Left renal cortex interstitium (tissue), 4 donors: ENCODE measurements at places on chromosomes 16 and 17.

GRCh38 chr16:51655249-51655648, 504.2 kb upstream of the SALL1 start:
- DNase-seq: no peak

GRCh38 chr17:17321356-17322025, 18.3 kb downstream of the NT5M start:
- no peak for DNase-seq

- no peak for DNase-seq
Observed at GRCh38 chr17:32569171-32570080, 82.6 kb downstream of the CDK5R1 start.

DNA sequence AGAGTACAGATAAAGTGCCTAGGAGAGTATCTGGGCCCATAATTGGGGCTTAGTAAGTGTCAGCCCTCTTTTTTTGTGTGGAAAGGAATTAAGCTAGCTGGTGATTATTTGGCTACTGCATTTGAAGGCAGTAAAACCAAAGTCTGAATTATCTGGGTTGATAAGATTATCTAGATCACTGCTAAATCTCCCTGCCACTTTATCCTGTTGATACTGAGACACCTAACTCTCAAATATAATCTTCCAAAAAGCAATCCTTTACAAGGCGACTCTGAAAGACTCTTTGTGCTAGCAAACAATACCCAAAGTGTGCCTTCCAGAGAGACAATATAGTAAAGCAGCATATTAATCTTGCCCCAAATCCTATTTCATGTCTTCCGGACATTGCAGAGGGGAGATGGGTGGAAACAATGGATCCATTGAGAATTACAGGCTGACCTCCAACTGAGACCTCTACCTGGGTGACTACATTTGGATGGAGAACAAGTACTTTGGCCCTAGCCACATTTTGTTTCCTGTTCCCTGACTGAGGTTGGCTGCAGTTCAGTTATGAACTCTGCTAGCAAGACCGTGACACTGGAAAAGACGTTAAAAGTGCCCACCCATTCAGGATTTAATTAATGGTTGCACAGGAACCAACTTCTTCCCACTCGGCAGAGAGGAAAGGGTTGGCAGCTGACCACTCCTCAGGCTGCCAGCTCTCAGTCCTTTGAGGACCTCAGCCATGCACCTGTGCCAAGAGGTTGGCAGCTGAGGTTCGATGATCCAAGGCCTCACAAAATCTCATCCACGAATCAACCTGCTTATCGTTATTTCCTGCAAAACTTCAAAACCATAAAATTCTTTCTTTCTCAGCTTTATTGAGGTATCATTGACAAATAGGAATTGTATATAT, 72.6 kb downstream of the SYCE1L start:
- no peak for DNase-seq

DNA sequence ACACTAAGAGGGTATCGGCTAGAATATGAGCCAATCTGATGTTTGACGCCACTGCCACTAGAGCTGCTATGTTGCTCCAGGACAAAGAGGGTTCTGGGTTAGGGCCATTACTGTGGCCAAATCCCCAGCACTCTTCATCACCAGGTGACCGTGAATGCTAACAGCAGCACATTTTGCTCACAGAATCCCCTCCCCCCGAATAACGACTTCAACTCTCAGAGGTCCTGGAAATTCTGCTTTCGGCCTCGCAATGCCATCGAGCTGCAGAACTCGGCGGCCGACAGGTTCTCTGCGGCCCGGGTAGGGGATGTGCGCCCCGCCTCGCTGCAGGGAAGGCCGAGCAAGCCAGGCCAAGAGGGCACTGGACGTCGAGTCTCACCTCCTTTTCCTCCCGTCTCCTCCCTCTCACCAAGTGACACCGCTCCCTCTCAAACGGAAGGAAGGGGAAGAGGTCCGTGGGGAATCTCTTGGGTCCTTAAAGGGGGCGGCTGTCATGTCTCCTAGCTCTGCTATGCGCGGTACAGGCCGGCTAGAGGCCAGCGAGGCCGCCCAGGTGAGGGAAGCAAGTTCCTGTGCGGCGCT, 31.9 kb downstream of the CDK5R1 start:
- no peak for DNase-seq

DNA sequence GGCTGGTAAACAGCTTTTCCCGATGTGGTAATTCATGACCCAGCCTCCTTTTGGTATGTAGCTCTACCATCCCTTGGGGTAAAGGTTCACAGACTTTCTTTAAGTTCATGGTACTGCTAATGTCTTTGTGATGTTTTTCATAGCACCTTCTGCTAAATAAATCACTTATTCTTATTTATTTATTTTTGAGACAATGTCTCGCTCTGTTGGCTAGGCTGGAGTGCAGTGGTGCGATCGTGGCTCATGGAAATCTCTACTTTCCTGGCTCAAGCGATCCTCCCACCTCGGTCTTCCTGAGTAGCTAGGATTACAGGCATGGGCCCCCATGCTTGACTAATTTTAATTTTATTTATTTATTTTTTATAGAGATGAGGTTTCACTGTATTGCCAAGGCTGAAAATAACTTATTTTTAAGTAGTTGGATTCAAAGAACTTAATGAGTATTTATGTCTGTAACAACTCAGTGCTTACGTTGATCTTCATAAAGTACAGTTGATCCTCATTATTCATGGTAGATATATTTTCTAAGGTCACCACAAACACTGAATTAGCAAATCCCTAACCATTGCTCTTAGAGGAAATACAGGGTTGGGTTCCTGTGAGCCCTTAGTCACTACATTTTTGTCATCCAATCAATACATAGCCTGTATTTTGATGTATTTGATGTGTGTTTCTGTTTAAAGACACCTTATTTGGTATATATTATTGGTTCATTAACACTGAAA, 97.1 kb downstream of the SHISA9 start:
- peak; percentile 44 for DNase-seq

DNA sequence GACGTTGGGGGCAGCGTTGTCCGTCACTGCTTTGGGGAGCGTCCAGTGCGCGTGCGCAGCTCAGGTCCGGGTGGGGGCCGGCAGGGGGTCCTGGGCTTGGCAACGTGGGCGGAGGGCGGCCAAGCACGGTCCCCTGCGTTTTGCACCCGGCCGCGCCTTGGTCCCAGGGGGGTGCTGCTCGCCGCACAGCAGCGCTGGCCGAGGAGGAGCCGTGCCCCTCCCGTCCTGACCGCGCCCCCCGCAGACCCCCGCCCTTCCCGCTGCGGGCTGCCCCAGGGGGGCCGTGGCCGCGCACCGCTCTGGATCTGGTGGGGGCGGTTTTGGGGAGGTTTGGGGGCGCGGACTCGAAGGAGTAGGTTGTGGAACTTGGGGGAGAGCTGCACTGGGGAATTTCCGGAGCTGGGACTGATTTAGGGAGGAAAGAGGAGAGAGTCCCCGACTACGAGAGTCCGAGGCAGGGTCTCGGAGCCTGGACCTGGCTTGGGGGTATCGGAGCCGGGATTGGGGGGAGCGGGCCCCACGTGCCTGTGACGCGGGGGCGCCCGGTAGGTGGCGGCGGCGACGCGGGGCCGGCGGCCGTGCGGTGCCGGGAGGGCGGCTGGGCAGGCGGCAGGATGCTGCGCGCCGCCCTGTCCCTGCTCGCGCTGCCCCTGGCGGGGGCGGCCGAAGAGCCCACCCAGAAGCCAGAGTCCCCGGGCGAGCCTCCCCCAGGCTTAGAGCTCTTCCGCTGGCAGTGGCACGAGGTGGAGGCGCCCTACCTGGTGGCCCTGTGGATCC, at the start of gene SLC9A5:
SLC9A5 (plus strand) TSS at position 579 of the 777 bp plus-strand sequence; CDS start at position 615, 36 bp downstream.
- DNase-seq: no peak

GRCh38 chr16:89147085-89147817, 24.3 kb upstream of the CDH15 start:
- no peak for DNase-seq

- no peak for DNase-seq
Observed at GRCh38 chr16:70250748-70251628, 752 bp downstream of the EXOSC6 start.

DNA sequence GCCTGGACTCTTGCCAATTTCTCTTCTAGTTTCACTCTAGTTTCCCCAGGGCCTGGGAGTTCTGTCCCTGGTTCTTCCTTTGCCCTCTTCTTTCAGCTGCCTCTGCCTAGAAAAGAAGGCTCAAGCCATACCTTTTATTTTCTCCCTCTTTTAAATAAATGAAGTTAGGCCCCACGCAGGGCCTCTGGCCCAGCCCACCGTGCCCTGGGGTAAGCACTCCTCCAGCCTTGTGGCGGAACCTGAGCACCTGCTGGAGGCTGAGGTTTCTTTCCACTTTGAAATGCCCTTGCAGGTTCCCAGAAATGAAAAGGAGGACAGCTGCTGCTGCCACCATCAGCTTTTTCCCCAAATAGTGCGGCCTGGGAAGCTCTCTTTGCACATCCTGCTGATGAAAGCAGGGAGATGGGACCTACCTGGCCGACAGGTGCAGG, 139.4 kb downstream of the CCDC182 start:
- no peak for DNase-seq

GRCh38 chr16:78154729-78155461, 55.4 kb downstream of the WWOX start:
- DNase-seq: no peak

DNA sequence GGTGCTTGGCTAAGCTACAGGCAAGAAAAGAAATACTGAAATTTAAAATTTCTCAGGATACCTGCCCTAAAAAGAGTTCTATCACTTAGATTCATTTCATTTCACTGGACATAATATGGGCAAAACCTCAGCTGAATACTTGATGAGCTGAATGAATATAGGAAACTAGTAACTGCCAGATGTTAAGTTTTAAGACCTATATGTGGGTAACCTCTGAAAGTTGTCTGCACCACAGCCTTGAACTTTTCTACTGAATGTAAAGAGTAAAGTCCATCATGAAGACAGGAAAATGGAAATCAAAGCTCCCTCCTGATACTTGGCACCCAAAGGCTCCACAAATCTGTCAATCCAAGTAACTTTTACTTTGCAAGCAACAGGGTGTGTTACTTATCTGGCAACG, 50.8 kb downstream of the HIC1 start:
- no peak for DNase-seq

DNA sequence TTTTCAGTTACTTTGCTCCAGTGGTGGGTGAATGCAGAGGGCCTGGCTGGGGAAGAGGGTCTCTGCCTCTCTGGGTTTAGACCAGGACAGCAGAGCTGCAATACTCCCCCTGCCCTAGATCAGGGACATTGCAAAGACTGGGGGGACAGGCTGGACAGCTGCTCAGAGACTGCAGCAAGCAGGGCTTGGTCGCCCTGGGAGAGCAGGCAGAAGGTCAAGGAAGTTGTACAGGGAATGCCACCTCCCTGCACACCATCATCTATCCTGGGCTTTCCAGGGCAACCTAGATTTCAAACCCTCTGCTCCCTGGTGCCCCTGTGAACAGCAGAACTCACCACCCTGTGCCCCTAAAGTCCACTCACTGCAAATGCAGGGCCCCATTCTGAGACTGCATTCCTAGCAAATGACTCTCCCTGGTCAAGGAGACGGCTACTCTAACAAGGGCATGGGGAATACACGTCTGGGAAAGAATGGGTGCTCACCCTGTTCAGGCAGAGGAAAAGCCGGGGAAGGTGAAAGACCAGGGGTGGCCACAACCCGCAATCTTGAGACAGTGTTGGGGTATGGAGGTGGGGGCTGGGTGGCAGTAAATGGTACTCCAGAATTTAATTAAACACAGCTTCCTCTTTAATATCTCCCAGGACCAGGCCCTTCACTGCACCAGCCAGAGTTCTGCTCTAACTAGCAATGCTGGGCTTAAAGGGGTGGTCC, 1.0 kb downstream of the KIFC3 start:
- DNase-seq: no peak

DNA sequence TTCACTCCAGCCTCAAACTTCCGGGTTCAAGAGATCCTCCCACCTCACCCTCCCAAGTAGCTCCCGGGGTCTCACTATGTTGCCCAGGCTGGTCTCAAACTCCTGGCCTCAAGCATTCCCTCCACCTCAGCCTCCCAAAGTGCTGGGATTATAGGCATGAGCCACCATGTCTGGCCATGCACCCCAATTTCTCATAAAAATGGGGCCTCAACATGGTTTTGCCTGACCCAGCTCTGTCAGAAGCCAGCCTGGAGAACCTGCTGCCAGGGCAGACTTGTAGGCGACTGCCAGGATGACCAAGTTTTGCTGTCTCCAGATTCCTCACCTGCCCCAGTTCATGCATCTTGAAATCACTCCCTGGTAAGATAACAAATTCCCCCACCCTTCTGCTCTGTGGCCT, 82.9 kb downstream of the AIPL1 start:
- DNase-seq: no peak

DNA sequence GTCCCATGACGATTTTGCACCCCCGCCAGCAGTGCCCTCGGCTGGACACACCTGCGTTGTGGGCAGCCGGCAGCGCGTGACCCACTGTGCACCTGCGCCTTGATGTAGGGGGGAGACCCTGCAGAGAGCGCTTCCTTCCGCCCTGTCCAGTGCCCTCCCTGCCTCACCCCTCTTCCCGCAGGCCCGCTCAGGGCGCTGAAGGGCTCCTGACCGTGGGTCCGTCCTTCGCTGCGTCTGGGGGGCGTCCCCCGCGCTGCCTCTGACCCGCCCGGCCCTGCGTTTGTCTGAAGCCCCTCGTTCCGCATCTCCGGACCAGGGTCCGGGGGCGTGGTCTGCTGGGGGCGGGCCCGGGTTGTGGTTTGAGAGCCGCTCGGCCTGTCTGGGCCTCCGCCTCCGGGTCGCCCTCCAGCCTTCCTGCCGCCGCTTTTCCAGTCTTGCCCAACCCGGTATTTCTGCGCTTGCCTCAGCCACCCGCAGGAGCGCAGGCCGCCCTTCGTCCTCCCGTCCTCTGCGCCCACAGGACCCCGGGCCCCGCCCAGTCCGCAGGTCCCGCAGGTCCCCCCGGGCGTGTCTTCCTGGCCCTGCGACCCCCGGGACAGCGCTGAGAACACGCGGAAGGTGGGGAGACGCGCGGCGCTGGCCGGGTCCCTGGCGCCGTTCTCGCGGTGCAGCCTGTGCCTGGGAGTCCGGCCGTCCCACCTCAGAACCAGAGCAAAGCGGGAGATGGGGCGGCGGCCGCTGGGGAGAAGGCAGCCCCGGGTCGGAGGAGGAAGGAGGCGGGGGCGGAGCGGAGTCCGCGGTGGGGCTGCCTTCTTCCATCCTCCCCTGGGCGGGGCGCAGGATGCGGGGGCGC, 4.0 kb upstream of the IL17C start:
- DNase-seq: no peak

- no peak for DNase-seq
Observed at GRCh38 chr17:34644941-34645550, 65.7 kb downstream of the TMEM132E start.

- no peak for DNase-seq
Observed at GRCh38 chr16:30609002-30609925, 925 bp downstream of the ZNF689 start.

- DNase-seq: no peak
Observed at GRCh38 chr16:85291302-85292148, 179.3 kb upstream of the CIBAR2 start.

DNA sequence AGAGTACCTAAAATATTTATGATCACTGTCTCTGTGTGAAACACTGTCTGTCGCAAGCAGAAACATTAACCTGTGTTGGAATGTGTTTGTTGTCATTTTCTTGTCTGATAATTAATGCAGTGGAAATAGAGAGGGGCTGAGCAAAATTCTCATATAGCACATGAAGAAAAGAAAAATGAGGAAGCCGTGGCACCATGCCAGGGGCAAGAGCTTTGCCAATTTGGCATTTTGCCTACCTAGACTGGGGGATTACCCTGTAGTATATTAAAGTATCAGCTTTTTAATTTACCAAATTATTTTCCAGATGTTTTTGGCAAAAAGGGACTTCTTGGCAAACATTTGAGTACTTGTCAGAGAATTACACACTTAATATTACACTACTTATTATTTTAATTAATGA, 1326.6 kb upstream of the GOT2 start:
- DNase-seq: no peak
